Stimulated activated CD8-positive, alpha-beta memory T cell treated with anti-CD3 and anti-CD28 coated beads, Interleukin-2, amount 100 ng/mL, for 1 hour (primary cell): ENCODE measurements at places on chromosomes 1 and 21.

DNA sequence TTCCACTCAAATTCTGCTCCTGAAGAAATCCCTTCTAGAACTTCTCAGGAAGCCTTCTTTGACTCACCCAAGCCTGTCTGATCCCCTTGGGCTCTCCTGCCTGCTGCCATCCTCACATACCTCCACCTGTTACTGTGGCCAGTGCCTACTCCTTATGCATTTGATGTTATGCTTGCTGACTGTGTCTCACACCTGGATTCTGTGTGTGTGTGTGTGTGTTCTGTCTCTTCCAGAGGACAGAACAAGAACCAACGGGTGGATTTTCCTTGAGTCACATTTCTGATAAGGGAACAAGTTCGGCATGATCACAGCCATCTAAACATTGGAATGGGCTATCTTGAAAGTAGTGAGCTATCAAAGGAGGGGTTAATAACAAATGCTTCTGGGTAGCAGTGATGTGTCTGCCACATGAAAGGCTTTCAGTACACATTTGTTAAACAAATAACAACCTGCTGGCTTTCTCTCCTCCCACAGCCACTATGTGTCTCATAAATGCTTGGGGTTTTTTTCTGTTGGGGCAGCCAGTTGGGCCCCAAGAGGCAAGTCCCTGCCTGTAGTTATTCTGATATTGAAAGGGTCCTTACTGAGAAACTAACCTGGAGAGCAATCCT lies 8.9 kb upstream of the GPR37L1 start:
- no peak for DNase-seq

- no peak for DNase-seq
These were observed 35.7 kb upstream of the VAV3 start for GRCh38 chr1:108000620-108001111.

DNA sequence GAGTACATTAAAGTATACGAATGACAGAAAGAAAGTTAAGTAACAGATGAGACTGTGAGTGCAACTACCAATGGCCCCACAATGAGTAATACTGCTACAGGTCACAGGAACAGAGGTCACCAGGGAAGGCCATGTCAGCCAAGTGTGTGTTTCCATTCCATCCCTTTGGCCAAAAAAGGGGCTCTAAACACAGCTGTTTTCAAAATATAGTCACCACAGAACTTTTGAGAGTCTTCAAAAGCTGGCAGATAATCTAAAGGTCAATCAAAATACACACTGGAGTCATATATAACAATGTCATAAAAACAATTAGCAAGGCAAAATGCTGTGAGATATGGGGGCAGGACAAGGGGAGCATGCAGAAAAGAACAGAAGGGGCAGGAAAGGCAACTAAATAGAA lies 10.2 kb downstream of the USP24 start:
- DNase-seq: no peak

DNA sequence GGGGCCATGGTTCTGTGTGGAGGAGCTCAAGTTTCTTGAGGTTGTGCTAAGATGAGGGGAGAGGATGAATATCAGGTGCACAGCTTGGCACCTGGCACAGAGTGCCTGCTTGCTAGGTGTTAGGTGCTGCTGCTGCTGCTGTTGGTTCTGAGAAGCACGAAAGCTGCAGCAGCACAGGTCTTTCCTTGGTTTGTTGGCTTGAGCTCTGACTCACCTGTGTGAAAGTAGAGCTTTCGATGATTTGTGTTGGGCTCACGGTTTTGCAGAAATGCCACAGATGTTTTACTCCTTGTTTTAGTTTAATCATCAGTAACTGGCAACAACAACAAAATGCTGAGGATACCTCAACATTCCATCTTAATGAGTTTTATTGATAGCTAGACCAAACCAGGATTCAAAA lies 221.6 kb downstream of the BRINP2 start:
- no peak for DNase-seq

DNA sequence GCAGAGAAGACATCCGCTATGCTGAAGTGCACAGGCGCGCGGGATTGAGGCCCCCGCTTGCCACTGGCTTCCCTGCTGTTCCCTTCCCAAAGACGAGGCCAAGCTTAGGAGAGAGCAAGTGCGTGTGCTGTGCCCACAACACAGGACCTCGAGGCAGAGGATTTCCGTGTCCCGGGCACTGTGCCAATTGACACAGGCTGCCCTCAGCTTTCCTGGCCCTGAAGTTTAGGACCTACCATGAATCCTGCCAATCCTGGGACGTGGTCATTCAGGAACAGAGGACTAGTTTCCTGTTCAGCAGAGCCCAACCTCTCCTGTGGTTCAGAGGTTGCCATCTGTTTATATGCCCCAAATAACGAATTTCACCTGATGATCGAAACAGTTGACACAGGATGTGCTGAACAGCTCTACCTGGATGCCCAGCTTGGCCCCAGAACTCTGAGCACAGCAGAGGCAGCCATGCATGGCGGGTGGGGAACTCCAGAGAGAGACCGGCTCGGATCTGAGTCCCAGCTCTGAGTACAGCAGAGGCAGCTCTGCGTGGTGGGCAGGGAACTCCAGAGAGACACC lies 22.0 kb downstream of the SLC37A1 start:
- no peak for DNase-seq

DNA sequence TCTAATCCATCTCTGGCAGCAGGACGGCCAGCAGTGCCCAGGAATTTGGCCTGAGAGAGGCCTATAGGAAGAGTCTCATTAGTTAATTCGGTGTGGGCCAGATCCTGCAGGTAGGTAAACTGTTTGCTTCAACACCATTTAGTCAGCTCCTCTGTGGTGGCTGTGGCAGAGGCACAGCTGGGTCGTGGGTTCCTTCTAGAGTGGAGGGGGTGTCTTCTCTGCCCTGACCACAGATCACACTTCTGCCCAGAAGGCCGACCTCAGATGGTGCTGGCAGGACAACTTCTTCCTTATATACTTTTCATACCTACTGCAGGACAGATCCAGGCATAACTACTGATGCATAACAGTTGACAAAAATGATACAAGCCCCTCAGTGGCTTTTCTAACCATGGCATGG lies 281.4 kb downstream of the RPS6KC1 start:
- no peak for DNase-seq

GRCh38 chr1:167272369-167272957 lies 51.8 kb downstream of the POU2F1 start:
- no peak for DNase-seq

DNA sequence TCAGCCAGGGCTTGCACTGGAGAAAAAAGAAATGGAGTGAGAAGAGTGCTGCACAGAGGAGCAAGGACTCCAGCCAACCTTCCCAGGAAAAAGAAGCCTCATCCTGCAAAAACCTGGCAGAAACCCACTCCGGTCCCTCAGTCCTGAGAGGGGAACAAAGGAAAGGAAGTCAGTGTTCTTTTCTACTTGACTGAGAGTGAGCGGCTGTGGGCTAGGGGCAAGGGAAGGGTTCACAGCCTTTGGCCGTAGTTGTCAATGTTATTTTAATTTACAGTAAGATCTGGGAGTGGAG lies 8.9 kb upstream of the GOLT1A start:
- no peak for DNase-seq

DNA sequence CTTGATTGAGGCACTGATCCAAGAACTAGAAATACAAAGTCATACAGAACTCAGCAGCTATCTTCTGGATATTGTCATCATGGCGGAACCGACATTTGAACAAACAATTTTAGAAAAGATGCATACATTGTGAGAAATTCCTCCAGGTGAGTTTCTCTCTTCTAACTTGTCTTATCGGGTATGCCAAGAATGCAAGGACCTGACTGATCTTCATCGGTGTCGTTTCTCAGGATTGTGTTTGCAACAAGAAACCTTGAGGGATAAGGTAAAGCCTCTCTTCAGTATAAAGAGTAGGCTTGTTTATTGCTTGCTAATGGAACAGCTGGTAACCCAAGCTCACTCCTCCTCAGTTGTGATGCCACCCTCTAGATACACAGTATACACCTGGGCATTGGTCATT lies 62.2 kb downstream of the NME7 start:
- DNase-seq: no peak

- no peak for DNase-seq
These were observed at the start of gene KISS1 for GRCh38 chr1:204196068-204196795. KISS1 (minus strand) TSS chr1:204196491; CDS start chr1:204192876, 3,615 bp downstream.

- DNase-seq: no peak
These were observed 2.2 kb upstream of the TOR1AIP2 start for GRCh38 chr1:179879797-179880196.
